Motor neuron (in vitro differentiated cells): ENCODE measurements at places on chromosomes 5 and 9. TPM values are rescaled to one million over a fixed set of nuclear protein-coding genes. Genes with fewer than 3 reads are reported as not detected.

- peak; percentile 13 for ATAC-seq
Measured at GRCh38 chr5:38780945-38781344, 64.9 kb upstream of the OSMR start.

GRCh38 chr9:126232461-126232860 is 94.2 kb upstream of the MVB12B start:
- ATAC-seq: no peak

DNA sequence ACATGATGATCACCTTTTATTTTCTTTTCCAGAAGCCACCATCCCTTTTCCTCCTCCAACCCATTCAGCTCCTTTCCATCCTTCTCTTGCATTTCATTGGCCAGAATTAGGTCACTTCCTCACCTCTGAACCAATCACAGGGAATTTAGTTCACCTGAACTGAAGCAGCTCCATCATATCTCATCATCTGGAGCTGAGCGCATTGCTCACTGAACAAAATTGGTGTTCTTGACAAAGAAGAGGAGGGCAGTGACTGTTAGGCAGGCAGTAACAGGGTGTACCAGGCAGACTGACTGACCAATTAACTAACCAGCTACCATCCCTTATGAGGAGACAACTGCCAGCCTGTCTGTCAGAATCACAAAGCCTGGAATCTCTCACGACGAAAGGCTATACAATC is 1.8 kb upstream of the ZNF354A start:
- ATAC-seq: no peak

GRCh38 chr9:95225076-95225725 is 92.3 kb downstream of the FANCC start:
- no peak for ATAC-seq

DNA sequence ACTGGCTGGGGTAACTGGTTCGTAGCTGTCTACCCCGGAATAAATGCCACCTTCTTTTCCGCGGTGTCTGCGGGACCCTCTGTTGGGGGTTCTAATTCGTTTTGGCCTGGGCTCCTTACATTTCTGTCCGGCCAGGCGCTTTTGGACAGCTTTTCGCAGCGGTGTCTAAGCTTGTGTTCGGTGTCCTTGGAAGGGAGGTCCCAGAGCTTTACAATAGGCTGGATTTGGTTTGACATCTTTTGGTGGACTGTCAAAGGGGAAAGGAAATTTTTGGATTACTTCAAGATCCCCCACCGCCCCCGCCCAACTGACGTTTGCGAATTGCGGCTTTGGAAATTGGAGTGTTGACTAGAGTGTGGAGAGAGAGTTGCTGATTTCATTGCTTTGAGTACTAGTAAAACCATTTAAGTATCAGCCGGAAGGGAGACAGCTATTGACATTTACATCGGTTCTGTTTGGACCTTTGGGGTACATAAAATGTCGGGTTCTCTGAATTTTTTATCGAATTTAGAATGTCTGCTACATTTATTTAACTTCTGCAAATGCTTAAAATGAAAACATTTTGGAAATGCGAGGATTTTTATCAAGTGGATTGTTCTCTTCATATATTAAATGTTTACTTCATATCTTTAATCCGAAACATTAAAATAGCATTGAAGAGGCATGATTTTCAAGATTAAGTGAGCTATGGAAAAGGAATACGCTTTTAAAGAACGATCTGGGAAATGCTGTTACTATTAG is 4.7 kb upstream of the PURA start:
- no peak for ATAC-seq

DNA sequence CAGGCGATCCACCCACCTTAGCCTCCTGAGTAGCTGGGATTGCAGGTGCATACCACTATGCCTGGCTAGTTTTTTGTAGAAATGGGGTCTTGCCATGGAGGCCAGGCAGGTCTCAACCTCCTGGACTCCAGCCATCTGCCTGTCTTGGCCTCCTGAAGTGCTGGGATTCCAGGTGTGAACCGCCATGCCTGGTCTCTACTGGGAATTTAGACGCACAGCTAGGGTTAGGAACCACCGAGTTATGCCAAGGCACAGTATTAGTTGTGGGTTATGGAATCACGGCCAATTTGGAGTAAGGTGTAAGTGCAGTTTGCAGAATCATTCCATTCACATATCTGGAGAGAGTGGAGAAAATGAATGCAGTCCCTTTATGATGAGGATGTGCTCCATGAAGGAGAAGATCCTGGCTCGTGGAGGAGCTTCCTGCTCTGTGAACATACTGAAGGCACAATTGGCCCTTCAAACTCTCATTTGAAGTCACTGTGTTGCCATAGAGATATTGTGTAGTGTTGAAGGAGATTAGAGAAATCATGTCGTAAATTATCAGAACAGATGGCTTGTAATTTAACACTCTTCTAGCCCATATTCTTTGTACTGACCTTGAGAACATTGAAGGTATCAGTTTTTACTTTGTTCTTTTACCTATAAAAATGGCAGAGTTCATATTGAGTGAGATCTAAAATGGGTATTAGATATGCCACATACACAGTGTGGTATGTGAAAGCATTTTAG is 18.8 kb downstream of the TRIO start:
- ATAC-seq: peak; percentile 48

The ECM2 gene
- total RNA-seq: 7.8 and 11.9 TPM in 2 replicates

DNA sequence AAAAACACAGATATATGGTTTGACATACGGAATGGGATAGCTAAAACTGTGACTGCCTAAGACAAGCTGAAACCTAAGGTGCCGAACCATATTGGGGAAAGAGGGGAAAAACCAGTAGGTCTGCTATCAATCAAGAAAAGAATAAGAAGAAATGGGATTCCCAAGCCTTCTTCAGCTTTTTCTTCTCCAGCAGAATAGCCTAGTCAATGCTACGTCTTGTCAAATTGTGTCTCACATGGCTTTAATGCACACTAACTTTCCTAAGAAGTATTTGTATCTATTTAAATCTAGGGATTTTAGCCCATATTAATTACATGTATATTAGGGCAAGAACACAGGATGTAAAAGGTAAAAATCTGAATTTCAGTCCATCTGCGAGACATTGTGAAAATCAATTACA is 797 bp upstream of the FBXO38 start:
- no peak for ATAC-seq

DNA sequence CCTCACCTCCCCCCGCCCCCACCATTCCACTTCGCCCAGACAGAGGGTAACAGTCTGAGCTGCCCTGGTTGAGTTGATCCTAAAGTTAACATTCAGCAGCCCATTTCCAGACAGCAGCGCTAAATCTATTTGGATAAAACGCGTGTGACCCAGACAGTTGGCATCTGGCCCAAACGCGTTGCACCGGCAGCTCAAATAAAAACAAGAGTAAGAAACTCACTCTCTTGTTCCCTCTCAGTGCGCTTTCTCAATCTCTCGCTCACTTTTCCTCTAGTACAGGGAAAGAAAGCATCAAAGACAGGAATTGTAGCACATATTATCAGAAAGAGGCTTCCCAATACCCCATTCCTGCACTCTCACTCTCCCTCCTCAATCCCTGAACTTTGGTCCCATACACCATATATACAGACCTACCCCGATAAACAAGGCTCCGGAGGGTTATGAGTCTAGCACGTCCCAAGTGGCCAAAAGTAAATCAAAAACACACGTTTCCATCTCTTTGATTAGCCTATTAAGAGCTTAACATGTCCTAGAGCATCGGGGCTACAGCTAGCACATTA is 1.3 kb downstream of the ADAMTS6 start:
- ATAC-seq: peak; percentile 4

DNA sequence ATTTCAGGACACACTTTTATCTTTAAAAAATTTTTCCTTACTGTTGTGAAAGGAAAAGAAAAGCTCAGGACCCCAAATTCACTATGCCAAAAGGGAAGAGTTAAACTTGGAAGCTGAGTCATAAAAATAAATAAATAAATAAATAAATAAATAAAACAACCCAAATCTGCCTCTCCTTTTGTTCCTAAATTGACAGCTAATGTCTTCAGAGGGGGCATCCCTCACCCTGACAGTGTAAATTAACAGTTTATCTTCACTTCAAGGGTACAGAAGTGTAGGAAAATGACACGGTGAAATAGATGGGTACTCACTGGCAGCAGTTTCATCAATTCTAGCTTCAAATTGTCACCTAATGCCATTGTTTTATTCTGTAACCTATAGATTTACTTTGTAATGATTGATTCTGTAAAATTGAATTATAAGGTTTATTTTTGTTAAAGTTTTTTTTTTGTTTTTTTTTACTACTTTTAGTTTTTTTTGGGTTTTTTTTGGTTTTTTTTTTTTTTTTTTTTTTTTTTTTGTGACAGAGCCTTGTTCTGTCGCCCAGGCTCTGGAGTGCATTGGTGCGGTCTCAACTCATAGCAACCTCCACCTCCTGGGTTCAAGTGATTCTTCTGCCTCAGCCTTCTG is 18.5 kb upstream of the ANXA1 start:
- no peak for ATAC-seq

The OR1J2 gene
- not detected in 2 replicates for total RNA-seq

DNA sequence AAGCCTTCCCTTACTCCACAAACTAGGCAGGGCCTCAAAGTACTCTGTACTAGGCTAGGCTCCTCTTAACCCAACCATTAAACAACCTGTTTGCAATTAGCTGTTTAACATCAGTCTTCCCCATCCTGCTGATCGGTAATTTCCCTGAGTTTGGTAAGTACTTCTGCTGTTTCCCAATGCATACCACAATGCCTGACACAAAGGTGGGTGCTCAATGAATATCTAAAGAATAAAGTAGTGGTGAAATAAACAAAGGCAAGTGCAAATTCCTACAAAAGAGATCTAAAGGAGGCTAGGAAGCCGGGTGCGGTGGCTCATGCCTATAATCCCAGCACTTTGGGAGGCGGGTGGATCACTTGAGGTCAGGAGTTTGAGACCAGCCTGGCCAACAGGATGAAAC is 25.0 kb downstream of the FBXW2 start:
- no peak for ATAC-seq

DNA sequence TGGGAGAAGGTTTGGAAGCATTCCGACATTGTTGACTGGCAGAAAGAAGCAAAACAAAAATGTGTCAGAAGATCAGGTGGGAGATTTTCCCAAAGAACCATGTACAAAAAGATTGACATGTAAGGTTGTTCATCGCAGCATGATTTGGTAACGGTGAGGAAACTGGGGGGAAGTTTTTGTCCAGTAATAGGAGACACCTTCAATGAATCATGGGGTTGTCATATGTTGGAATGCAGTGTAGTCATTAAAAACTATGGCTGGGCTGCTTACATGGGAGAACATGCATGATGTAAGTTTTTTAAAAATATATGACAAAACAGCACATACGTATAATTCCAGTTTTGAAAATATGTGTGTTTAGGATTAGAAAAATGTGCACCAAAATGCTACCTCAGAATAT is 50.5 kb downstream of the HSD17B3 start:
- no peak for ATAC-seq

DNA sequence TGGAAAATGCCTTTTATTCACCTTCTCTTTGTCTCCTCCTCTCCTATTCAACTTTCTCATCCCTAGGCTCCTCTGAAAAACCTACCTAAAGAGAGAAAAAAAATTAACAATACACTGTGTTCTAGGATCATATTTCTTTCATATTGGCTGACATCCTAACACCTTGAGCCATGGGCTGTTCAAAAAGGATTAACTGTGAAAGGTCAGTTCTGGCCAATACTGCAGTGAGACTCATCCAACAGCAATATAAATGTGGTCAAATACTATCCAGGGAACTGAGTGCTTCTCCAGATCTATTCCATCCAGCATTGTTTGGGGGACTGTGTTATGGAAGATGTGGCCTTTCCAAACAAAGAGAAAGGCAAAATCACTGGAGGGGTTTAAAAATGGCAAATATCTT is 131.1 kb upstream of the MOCS2 start:
- ATAC-seq: no peak

GRCh38 chr5:170747851-170748250 is 35.7 kb upstream of the GABRP start:
- no peak for ATAC-seq

The CTSV gene
- total RNA-seq: 1.3 and 1.5 TPM in 2 replicates

DNA sequence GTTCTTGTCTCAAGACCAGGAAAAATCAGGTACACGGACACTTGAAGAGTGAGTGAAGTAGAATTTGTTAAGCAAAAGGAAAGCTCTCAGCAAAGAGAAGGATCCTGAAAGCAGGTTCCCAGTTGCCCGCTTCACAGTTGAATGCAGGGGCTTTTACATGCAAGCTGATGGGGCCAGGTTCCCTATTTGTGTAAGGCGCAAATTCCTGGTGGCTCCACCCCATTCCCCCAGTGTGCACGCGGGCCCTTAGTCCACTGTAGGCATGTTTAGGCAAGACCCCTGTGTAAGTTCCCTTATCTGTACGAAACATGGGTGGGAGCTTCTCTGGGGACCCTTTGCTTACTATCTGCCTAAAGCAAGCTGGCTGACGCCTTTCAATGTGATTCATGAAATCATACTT is 2.7 kb upstream of the AGTPBP1 start:
- no peak for ATAC-seq

GRCh38 chr9:137275203-137275587 is 2.3 kb upstream of the TOR4A start:
- ATAC-seq: no peak
